WERI-Rb-1 (cell line): ENCODE measurements at places on chromosomes 12 and 14.
A peak's percentile ranks its signal among the peaks of the same experiment; 100 is the strongest.

GRCh38 chr14:58870961-58871360 lies 233.2 kb downstream of the DACT1 start:
- DNase-seq: no peak

DNA sequence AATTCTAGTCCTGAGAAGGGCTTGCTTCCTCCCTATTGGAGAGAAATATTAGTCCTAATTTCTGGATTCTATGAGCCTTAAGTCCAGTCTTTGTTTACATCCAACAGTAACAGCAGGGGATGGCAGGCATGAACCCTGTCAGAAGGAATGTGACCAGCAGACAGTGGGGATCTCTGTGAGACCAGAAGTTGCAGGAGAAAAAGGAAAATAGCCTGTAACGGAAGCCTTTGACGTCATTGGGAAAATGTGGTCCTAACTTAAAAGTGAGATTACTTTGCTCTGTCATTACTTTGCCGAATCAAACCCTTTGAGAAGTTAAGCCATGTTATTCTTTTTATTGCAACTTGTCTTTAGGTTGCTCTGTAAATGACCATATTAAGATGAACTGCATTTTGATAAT lies 218.2 kb upstream of the PRICKLE1 start:
- no peak for DNase-seq

DNA sequence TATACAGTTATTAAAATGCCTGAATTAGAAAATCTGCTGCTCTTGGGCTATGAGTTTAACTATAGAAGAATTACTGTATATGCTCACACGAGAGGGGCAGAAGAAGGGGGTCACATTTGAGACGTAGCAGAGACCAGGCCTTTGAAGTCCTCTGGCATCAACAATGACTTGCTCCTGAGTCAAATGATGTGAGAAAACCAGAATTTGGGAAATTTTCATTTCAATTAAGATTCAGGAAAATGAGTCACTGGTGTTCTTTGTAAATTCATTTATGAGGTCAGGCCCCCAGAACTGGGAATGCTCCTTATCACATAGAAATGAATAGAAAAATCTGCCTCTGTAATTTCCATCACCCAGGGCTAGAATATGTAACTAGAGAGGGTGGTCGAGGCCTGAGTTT lies 92.9 kb downstream of the APAF1 start:
- no peak for DNase-seq

- no peak for DNase-seq
Measured at GRCh38 chr12:68970951-68971350, 38.0 kb upstream of the CPM start.

GRCh38 chr12:46609273-46609623 lies 216.5 kb downstream of the SLC38A4 start:
- no peak for DNase-seq

DNA sequence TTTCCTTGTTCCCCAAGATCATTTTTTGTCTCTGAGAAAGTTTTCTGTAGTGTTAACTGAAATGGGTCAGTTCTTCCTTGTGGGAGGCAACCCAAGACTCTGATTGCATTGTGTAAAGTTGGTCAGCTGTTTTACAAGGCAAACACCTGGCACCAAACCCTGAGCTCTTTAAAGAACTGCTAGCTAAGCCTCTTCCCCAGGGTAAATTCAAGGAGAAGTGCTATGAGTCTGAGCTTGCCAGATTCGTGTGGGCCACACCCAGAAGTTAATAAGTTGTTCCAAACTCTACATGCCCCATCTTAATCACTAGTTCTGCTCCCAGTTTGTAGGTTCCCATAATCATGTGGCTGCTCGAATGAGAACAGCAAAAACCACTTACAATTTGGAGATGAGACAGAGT lies 214.5 kb downstream of the BTG1 start:
- no peak for DNase-seq

DNA sequence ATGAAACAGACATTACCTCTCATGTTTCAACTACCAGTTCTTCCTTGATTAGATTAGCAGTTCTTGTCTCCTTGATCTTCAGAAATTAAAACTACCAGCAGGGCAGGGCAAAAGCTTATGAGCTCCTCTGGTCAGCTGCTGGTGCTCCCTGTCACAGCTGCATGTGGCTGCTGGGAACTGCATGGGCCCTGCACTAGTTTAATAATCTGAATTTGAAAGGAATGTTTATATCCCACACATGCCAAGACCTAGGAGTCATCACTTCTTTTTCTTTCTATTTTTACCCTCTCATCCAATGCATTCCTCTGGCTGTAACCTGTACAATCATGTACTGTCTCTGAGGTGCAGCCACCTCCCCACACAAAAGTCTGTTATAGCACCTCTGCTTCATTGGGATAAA lies 73.9 kb downstream of the ARMH4 start:
- DNase-seq: no peak

- DNase-seq: no peak
Measured at GRCh38 chr14:29648045-29648444, 279.6 kb downstream of the PRKD1 start.

DNA sequence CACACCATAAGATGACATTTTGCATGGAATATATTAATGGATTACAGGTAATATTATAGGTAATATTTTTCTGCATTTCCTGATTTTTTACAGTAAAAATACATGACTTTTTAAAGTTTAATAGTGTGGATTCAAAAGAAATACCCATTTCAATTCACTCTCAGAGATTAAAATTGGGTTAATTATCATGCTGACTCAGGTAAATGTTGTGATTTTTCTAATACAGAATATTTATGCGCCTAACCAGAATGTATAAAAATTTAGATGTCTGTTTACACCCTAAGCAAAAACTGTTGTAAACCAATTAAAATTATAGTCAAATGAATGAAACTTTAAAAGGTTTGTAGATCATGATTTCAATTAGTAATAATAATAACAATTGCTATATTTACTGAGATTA lies 117.2 kb upstream of the FLRT2 start:
- DNase-seq: no peak

GRCh38 chr14:50319721-50320120 lies 7.6 kb downstream of the DMAC2L start:
- no peak for DNase-seq

GRCh38 chr12:53064613-53065436 lies 14.4 kb downstream of the SPRYD3 start:
- DNase-seq: no peak

- DNase-seq: no peak
Measured at GRCh38 chr14:61891170-61891569, 128.9 kb downstream of the SNAPC1 start.

DNA sequence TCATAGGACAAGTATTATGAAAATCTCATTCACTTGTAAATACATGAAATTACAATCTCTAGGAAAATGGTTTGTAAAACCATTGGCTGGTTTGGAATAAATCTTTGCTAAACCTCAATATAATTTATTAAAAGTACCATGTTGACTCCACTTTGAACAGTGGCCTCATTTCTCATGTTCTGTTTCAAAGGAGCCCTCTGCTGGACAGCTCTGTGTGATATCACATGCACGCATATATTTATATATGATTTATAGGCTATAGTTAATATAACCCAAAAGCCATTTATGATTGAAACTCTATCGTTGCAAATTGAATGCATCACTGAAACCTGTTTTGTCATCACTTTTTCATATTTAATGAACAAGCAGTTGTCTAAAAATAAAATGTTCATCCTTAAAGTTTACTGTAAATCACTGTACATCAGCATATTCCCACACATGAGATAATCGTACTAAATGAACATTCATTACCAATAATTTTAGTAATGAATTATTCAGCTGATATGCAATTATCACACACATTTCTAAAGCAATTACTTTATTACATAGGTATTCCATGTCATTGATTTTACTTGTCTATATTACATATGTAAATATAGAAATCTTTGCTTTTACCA lies 493.8 kb downstream of the NPAS3 start:
- peak; percentile 41 for DNase-seq

GRCh38 chr12:55728186-55728938 lies 447 bp downstream of the CD63 start:
- DNase-seq: peak; percentile 87

- DNase-seq: no peak
Measured at GRCh38 chr14:75013290-75013689, 10.6 kb downstream of the EIF2B2 start.

DNA sequence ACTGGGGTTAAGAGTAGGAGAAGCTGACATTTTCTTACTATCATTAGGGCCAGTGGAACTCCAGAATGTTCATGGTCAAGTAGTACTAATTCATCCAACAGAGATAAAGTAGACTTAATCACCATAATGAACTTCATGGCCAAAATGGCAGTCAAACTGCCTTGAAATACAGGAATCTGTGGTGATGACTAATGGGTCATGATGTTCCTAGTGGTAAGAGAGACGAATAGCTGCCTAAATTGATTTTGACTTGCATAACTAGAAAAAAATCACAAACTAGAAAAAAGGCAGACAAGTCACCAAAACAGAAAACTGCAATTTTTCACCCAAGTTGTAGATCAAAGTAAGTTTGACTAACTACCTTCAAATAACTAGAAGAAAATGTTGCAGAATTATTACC lies 138.5 kb downstream of the MGAT4C start:
- no peak for DNase-seq

- no peak for DNase-seq
Measured at GRCh38 chr12:42892702-42893551, 303.4 kb upstream of the PRICKLE1 start.

- no peak for DNase-seq
Measured at GRCh38 chr12:19409376-19409775, 29.9 kb upstream of the AEBP2 start.

- DNase-seq: no peak
Measured at GRCh38 chr12:6850796-6851152, 312 bp downstream of the CDCA3 start.

DNA sequence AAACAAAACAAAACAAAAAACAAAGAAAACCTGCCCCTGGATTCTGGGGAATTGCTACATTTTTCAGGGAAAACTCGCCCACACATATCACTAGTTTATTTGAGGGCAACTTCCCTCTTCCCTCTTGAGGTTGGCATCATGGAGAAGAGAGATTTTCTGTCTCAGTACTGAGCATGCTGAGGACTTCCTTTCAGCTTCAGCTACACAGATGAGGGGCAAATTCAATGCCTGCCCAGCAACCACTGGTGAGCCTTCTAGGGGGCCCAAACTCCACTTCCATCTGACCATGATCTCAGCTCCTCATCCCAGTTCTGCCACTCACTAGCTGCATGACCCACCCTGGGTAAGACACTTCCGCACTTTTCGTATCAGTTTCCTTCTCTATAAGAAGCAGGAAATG lies 63.1 kb upstream of the SCN8A start:
- DNase-seq: no peak

GRCh38 chr14:22164616-22165015 lies 424.4 kb downstream of the DAD1 start:
- DNase-seq: no peak

DNA sequence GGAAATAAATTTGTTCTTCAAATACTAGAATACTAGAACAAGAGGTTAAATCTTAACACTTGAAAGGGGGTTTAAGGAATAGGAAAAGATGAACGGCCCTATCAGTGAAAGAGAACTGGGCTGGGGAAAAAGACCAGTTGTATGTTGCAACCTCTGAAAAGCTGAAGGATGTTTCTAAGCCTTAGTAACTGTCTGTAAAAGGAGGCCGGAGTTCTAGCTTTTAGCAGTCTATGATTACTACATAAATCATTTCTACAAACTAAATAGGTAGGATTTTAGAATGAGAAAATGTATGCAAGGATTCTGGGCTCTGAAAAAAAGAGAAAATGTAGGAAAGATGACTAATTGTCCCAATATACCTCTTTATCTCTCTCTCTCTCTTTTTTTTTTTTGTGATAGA lies 4.9 kb downstream of the CERS5 start:
- no peak for DNase-seq

GRCh38 chr12:62435303-62436163 lies 31.1 kb upstream of the MON2 start:
- DNase-seq: peak; percentile 56

GRCh38 chr12:125132698-125133400 lies 67.6 kb downstream of the AACS start:
- no peak for DNase-seq

- peak; percentile 96 for DNase-seq
Measured at GRCh38 chr14:100446572-100446971, 123.4 kb downstream of the SLC25A47 start.

- no peak for DNase-seq
Measured at GRCh38 chr12:113385282-113385882, 18.3 kb downstream of the SDS start.

GRCh38 chr14:96261772-96262655 lies 6.0 kb downstream of the BDKRB1 start:
- DNase-seq: peak; percentile 18

- DNase-seq: no peak
Measured at GRCh38 chr12:88219861-88220260, 77.8 kb downstream of the TMTC3 start.

GRCh38 chr12:111993292-111994150 lies 19.4 kb downstream of the TMEM116 start:
- no peak for DNase-seq

DNA sequence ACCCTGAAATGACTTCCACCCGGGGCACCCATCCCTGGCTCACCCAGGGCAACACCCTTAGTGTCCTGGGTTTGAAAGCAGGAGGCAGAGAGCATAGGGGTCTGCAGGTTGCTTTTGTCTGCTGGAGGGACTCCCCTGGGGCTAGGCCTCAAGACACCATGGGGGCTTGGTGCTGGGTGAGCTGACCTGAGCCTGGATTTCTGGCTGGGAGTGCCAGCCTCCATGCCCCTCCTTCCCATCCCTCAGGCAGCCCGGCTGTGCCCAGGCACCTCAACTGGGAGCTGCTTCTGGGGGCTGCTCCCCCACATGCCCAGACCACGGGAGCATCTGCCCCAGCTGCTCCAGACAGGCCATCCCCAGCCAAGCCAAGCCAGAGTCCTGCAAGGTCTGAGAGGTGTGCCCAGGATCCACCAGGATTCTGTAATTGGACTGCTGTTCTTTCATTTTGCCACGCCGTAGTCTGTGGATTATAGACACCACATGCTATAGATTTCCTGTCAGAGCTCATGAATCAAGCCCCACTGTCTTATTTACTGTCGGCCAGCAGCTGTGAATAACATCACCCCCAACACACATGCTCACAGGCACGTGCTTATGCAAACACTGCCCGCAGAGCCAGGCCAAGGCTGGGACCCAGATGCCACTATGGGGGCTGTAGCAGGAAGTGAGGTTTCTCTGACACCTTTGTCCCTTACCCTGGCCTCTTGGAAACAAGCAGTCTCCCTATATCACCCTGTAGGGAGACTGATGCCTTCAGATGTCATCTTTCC lies 29.4 kb upstream of the ESRRB start:
- peak; percentile 73 for DNase-seq

DNA sequence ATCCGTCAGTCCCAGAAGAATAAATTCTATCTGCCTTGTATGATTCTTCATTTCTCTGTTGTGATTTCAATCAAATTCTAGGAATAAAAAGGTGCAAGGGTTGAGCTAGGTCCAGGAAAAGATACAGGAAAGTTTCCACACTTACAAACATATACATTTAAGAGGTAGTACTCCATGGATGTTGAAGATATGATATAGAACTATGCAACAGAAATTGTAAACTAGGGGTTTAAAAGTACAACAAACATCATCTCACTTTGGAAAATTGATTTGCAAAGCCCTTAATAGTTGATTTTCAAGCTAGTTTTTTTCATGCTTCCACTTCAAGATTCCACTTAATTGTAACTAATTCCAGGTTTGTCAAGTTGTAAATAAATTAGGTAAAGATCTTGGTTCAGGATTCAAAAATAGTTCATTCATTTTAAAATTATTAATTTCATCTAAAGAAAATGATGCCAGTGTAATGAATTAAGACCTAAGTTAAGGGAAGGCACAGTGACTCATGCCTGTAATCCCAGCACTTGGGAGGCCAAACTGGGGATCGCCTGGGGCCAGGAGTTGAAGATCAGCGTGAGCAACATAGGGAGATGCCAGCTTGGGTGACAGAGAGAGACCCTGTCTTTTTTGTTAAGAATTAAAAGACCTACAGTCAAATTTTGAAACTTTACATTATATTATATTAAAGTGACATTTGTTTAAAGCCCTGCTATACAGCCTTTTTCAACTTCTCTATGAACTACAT lies at the start of gene OR6C70:
OR6C70 (minus strand) TSS at position 51 of the 742 bp plus-strand sequence; CDS start at position 51, 0 bp downstream.
- DNase-seq: no peak
